ENCODE measurements at places on chromosomes 3 and 15.

- no peak for DNase-seq
These were observed 47.4 kb upstream of the UBE2E1 start for GRCh38 chr3:23758253-23758838.

DNA sequence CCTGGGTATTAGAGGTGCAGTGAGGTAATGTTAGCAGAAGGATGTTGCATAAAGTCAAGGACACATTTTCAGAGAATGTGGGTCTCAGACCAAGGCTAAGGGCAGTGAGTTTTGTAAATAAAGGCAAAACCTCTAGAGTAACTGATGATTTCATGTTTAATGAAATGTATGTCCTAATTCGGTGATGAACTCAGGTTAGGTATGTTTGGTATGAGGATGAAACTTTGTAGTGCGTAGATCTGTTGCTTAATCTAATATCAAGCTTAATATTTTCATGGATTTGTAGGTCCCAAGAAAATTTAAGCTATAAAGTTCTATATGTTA lies 3.6 kb downstream of the USP50 start:
- no peak for DNase-seq

- peak; percentile 66 for DNase-seq
These were observed 170.5 kb downstream of the CTNNB1 start for GRCh38 chr3:41369838-41370237.

DNA sequence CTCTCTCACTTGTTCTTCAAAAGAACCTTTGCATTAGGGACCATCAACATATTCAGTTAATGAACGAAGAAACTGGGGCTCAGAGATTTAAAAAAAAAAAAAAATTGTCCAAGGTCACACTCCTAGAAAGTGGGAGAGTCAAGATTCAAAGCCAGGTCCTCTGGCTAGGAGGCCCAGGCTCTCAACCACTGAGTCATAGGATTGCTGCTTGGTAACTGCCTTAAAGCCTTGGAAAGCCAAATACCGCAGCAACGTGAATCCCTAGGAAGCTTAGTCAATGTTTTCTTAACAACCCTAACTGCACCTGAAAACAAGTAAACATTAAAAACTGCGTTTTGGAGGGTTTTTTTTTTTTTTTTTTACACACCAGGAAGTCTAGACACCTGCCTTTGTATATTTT lies 156.8 kb downstream of the WNT5A start:
- DNase-seq = no peak

- DNase-seq = peak; percentile 42
These were observed 63.9 kb downstream of the NFKBIZ start for GRCh38 chr3:101913168-101913567.

DNA sequence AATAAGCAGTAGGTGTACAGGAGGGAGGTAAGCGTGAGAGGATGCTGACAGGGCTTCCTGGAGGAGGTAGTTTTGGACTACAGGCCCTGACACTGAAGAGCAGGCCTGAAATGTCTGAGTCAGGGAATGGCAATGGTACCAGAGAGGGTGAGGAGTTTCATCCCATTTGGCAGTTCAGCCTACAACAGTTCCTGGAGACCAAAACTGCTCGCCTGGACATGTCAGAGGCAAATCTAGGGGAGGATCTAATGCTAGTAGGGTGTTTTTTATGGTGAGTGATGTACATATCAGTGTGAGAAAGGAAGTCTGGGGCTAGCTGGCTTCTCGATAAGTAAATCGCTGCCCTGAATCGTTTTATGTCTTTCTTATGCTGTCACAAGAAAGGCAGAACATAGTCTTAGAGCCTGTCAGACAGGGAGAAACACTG lies 13.8 kb upstream of the TNFSF10 start:
- no peak for DNase-seq

DNA sequence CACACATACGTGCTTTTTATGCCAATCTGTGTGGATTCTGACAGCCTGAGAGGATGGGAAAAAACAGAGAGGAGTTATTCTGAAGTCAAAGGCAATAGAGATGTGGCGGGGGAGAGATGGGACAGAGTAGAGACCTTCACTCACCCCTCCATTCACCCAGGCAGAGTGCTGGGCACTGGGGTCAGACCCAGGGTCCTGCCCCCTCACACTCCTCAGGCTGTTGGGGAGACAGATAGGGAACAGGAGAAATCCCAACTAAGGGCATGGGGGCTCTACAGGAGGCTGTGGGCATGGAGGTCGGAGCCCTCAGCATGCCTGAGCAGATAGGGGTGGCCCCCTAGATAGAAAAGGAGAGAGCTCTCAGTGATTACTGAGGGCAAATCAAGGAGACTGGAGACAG lies 30.3 kb downstream of the SLC22A14 start:
- DNase-seq = no peak

GRCh38 chr15:42736178-42736792 lies 643 bp downstream of the CDAN1 start:
- no peak for DNase-seq

- no peak for DNase-seq
These were observed 141.0 kb downstream of the NSMCE3 start for GRCh38 chr15:29128671-29129070.

- DNase-seq = no peak
These were observed 115.6 kb downstream of the KLF13 start for GRCh38 chr15:31442226-31442625.

- DNase-seq = no peak
These were observed 89.9 kb upstream of the TBL1XR1 start for GRCh38 chr3:177287231-177287630.

- DNase-seq = no peak
These were observed 172.1 kb upstream of the LRRN1 start for GRCh38 chr3:3627114-3627513.

DNA sequence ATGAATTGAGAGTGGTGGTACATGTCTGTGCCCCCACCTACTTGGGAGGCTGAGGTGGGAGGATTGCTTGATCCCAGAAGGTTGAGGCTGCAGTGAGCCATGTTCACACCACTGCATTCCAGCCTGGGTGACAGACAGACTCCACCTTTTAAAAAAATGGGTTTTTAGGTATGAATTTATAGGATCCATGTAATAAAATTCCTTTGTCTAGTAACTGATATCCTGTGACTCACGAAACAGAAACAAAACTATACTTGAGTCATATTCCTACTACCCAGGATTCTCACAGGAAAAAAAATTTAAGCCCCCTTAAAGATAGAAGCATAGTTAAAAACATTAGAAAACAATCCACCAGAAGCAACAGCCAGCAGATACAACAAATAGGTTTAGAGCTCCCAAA lies 10.0 kb upstream of the CRTC3 start:
- no peak for DNase-seq

DNA sequence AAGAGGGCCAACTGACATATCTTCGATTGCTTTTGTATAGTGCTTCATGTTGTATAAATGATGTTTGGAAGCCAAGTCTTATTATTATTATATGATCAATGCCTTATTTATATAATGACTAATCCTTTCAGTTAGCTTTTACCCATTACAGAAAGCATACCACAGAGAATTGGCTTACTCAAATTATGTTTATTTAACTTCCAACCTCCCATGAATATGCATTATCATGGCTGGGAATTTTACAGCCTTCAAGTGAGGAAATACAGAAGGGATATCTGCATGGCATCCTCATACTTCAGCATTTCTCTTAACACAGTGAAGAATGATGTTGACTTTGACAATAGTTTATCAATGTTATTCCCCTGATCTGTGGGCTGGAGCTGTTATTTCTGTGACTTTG lies 225.9 kb upstream of the GAP43 start:
- DNase-seq = no peak

DNA sequence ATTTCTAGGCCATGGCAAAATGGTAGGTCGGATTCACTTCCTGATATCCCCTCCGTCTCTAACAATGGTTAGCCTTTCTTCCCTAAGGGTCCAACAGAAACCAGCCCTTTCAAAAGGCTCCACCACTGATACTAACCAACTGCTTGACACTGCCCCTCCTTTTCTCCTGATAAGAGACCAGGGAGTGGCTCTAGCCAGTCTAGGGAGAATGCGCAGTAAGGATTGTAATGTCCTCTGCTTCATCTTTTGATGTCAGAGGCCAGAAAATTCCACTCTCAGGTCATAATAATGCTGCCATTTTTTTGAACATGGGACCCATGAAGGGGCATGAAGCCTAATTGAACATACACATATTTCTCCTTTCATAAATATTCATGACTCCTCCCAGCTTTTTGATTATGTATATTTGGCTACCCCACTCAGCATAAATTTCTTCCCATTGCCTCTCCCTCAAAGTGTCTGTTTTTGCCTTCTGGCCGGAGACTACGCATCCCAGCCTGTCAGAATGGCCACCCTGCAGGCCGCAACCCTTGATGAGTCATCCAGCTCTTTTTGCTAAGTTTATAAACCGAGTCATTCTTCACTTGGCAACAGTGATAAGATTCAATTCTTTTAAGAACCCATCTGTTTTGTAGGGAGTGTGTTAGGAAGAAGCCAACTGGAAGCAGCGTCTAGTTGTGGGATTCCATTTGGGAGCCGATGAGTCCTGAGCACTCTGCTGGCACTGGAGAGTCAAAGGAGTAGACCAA lies 189.0 kb upstream of the MCTP2 start:
- DNase-seq = no peak

DNA sequence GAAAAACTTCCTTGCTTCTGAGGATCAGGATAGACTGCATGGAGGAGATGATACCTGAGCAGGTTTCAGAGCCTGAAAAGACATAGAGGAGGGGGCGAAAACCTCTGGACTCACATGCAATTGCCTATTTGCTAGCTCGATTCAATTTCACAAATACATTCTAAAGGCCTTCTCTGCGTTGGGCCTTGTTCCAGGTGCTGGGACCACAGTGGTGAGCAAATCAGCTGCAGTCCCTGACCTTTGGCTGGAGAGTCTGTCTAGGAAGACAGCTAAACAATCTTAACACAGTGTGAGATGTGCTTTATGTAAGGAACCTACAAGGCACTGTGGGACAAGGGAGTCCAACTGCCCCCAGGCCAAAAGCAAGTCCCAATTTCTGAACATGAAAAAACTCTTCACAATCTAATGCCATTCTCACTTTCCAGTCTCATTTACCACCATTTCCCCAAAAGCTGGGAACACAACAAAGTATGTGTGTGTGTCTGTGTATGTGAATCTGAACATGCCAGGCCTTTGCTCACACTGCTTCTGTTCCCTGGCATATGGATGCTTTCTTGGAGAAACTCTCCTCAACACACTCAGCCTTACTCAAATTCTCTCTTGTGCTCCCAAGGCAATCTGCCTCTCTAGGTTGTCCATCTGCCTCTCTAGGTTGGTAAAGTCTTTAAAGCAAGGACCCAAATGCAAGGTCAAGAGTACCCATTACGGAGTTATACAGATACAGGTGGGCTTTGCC lies 2.1 kb upstream of the PCCB start:
- DNase-seq = peak; percentile 95

DNA sequence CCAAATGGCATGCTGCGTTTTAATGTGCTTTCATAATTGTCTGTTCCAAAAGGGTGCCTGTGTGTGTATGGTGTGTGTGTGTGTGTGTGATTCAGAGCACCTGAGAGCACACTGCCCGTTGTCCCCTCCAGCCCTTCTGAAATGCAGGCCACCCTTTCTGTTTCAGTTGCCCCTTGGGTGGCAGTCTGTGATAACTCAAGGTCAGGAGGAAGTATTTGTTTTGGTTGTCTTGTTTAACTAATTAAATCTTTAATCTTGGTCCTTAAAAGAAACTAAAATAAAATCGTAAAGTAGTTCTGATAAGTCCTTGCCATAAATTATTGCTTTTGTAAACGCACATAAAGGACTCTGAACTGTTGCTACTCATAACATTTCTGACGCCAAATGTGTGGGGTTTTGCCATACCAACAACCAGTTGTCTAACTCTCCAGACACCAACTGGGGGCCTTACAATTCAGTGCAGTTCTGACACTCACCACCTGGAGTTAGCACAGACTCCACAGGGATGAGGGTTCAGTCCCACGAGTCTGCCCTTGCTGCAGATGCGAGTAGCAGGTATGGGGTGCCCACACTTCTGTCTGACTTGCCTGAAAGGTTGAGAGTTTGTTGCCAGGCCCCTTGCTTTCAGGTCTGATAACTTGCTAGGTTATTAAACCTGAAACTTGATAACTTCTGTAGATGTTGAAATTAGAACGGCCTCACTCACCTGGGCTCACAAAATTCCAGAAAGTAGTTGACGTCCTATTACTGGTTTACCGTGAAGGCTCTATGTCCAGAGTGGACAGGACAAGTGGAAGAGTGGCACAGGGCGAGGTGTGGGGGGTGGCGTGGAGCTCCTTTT lies 157.3 kb downstream of the IGF1R start:
- DNase-seq = no peak

DNA sequence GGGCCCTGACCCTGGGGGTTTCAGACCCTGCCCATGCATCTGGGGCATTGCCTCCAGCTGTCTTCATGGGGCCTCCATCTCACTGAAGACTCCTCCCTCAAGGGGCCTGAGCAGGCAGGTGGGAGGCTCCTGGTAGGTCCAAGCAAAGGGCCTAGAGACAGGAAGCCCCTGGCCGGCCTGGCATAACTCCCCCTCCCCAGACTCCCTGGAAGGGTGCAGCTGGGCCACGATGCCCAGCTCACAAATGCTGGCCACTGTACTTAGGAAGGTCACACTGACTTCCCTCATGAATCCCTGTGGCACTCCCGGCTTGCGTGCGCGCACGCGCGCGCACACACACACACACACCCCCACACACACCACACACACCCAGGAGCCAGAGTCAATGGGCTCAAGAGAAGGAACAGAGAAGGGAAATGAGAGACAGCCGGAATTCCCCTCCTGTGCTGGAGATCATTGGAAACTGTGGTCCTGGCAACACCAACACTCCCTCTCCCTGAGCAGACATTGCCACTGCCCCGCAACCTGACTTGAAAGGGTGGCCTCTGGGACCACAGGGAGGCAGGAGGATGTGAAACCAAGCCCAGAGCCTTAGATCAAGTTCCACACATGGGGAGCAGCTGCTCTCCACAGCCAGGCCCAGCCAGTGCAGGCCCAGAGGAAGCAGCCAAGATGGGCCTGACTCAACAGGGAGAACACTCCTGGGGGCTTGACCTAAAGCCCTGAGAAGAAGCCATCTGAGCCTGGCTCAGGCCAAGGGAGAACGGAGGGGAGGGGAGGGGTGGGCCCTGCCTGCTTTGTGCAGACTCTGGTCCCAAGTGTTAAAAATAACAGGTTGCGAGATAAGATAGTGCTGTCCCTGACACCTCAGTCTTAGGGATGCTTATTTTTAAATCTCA lies 69.7 kb downstream of the SCN5A start:
- no peak for DNase-seq

GRCh38 chr3:179717219-179717618 lies 64.4 kb downstream of the USP13 start:
- DNase-seq = no peak

- no peak for DNase-seq
These were observed 15.5 kb downstream of the DZIP3 start for GRCh38 chr3:108605028-108605427.

GRCh38 chr15:22956257-22956977 lies 23.8 kb downstream of the CYFIP1 start:
- peak; percentile 24 for DNase-seq

DNA sequence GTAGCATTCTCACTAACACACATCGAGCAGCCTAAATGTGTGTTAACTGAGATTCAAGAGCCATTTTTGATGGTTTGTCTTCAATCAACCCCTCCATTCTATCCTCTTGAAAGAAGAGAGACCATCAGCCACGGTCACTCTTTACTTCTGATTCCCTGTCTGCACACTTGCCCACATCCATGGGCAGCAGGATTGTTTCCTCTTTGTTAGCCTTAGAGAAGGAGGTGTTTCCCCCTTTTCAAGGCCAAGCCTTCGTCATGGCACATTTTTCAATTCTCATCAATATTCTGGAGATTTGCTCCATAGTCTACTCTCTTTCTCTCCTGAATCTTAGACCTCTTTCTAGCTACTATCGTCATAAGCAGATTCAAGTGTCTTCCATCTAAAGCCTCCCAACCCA lies 522.4 kb upstream of the NAALADL2 start:
- DNase-seq = no peak

GRCh38 chr3:76912841-76913383 lies 127.0 kb upstream of the ROBO2 start:
- no peak for DNase-seq
